ENCODE measurements at places on chromosomes 12 and 14. TPM values are rescaled to one million over a fixed set of nuclear protein-coding genes. Genes with fewer than 3 reads are reported as not detected.

DDX54 gene
- 20.7 TPM for total RNA-seq

BDKRB1 gene
- 0.53 TPM for total RNA-seq

CPNE6 gene
- not detected for total RNA-seq

DDX51 gene
- total RNA-seq = 5.7 TPM

IFT43 gene
- 32.3 TPM for total RNA-seq

CCDC184 gene
- total RNA-seq = 1.2 TPM

LRRIQ1 gene
- total RNA-seq = 0.53 TPM

SAMD15 gene
- total RNA-seq = 0.44 TPM

MSRB3 gene
- total RNA-seq = 37.9 TPM

OTUB2 gene
- 0.93 TPM for total RNA-seq

LMO3 gene
- 1.8 TPM for total RNA-seq

KRT83 gene
- not detected for total RNA-seq

B4GALNT3 gene
- 6.0 TPM for total RNA-seq

OR4K15 gene
- total RNA-seq = not detected

PLA2G1B gene
- 0.75 TPM for total RNA-seq

KLRB1 gene
- total RNA-seq = 0.49 TPM

SUSD6 gene
- total RNA-seq = 7.8 TPM

OASL gene
- total RNA-seq = 0.09 TPM

MDGA2 gene
- total RNA-seq = 0.35 TPM

P3H3 gene
- 23.1 TPM for total RNA-seq

HSPB8 gene
- 125 TPM for total RNA-seq
